ENCODE measurements at places on chromosomes 4 and X.

DNA sequence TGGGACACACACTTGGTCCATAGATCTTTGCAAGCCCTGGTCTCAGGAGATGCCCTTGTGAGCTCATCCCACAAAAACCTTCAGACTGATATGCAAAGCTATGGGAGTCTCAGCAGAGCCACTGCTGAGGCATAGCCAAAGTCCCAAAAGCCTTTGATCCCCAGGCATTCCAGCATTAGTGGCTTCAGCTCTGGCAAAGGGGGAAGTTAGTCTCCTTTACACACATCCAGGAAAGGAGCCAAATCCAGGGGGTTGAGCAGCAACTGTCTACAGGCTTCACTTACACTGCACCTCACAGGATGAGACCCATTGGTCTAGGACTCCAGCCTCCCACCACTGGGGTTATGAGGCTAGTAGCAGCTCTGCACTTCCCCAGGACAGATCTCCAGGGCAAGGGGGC, 14.0 kb downstream of the PF4 start:
- DNase-seq = no peak

DNA sequence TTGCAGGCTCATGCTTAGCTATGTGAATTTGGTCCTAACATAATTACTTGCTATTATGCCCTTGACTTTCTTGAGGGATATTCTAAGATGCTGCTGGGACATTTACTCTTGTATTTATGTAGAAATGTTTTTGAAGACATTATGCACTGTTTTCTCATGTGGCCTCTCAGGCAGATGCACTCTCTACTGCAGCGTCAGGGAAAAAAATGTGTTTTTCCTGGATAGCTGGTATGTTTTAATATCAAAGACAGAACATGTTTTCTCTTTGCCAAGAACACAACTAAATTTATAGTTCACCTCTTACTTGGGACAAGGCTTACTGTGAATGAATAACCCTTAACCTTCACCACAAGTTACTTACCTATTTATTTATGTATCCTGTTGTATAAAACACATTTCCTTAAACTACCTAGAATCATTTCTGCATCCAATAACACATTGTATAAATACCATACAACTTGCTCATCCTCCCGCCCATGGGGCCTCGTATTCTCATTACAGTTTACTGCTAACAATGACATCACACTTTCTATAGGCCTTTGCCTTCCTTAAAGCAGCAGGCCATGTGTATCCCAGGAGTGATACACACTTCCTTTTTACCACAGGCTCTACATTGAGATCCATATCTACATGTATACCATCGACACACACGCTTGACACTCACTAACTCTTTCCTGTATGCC, 178.7 kb downstream of the SLIT2 start:
- no peak for DNase-seq

- no peak for DNase-seq
These were observed 124.4 kb downstream of the SPOCK3 start for GRCh38 chr4:167109859-167110258.

DNA sequence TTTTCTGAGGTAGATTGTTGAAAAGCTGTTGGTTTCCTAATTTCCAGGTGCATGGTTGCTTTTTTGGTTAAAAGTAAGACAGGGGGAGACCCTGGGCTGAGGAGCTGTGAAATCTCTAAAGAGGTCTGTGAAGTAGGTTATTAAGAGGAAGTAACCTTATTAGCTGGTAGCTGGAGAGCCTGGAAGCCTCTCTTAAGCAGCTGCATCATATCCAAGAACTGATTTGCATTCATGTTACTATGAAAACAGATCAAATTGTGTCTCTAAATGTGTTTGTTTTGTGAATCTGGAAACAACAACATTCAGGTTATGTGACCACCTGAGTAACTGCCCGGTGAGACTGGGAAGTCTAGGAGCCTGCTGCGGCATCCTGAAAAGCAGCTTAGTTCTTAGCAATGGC, 54.1 kb downstream of the ARHGAP10 start:
- no peak for DNase-seq

Data from 8988T (cell line).